ENCODE measurements at places on chromosomes 13 and 19. TPM values are rescaled to one million over a fixed set of nuclear protein-coding genes. Genes with fewer than 3 reads are reported as not detected.

- DNase-seq: no peak
Observed at GRCh38 chr19:35261356-35262100, 7.2 kb upstream of the USF2 start.

GRCh38 chr13:36126491-36126890 is 4.7 kb downstream of the DCLK1 start:
- DNase-seq: no peak

- DNase-seq: no peak
Observed at GRCh38 chr13:49305792-49306425, 58.2 kb downstream of the CDADC1 start.

The MEF2B gene
- 0.94 TPM for polyA plus RNA-seq

The GDF15 gene
- 43.5 TPM for polyA plus RNA-seq
